ENCODE measurements at places on chromosomes 6 and 20.

DNA sequence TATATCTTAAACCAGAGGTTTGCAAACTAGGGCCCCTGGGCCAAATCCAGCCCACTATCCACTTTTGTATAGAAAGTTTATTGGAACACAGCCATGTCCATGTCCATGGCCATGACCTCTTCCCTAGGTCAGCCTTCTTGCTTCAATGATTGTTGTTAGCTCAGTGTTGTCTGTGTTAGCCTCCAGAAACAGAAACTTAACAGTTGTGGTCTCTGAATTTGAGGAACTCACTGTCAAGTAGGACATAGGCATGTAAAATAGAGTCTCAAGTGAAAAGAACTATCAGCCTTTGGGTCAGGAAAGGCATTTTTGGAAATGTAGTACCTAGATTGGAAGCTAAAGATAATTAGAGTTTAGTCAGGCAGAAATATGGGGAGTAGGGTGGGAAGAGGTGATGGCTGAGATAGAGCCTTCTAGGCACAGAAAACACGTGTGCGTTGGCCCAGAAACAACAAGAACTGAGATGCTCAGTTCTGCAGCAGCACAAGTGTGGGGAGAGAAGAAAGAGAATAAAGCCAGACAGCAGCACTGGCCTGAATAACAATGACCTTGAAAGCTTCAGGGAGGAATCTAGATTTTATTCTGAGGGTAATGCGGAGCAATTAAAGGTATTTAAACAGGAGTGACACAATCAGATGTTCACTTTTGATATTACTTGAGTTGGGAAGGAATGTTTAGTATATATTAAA is 87.0 kb upstream of the OLIG3 start:
- peak; percentile 8 for DNase-seq

GRCh38 chr6:15350386-15351083 is 104.7 kb downstream of the JARID2 start:
- DNase-seq, result no peak

- DNase-seq, result no peak
Observed at GRCh38 chr6:71326611-71327010, 38.0 kb downstream of the OGFRL1 start.

- DNase-seq, result no peak
Observed at GRCh38 chr6:82145926-82146452, 101.6 kb downstream of the IBTK start.

DNA sequence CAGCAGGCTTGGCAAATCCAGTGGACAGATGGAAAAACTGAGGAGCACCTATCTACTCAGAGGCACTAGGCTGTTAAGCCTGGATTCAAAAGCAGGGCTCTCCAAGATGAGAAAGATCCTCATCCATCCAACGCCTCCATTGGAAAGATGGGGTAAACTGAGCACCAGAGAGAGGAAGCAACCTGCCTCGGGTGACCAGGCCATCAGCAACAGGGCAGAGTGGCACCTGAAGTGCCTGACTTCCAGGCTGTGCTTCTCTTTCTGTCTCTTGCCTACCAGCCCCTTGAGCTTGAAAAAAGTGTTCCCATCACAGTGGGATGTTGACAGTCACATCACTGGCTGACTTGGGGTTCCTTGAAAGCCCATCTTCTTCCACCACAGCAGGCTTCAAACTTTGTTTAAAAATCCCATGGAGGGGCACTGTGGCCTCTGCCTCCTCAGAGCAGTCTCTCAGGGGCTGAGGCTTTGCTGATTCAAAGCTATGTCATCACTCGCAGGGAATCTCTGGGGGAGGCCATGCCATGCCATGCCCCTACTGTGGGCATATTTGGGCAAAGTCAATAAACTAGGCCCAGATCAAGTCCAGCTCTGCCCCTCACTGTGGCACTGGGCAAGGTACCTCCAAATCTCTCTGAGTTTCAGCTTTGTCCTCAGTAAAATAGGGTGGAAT is 44.8 kb upstream of the TGM2 start:
- no peak for DNase-seq

DNA sequence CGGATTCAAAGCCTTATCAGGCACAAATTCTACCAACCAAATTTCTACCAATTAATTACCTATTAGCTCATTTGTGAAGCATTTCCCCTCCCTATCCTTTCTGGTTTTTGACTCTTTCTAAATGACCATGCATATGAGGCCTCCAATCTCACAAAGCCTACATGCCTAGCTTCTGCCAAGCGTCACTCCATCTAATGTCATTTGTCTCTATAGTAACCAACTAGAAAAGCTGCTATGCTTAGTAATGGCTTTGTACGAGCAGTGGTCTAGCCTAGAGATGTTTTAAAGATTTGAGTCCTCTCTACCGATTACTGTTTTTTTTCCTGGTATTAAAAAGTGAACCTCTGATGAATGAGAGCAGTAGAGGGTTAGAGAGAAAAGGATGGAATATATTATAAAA is 4.8 kb upstream of the ASF1A start:
- no peak for DNase-seq

GRCh38 chr6:113587078-113587699 is 270.0 kb upstream of the MARCKS start:
- no peak for DNase-seq

- peak; percentile 70 for DNase-seq
Observed at GRCh38 chr6:44304282-44305199, 8.6 kb downstream of the AARS2 start.

DNA sequence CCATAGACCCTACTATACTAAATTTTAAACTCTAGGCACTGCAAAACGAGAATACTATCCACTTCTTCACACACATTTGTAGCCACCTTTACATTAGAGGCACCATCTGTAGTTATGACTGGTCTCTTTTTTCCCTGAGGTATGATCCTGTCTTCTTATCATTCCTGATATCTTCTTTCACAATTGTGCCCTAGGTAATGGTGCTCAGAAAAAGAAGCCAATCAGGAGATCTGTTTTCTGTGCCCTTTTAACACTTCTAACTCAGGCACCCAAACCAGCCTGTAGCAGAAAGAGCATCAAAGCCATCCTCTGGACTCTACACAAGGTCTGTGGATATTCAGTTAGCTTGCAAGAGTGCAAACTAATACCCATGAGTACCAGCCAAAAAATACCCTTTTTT is 149.7 kb upstream of the SGK1 start:
- no peak for DNase-seq

DNA sequence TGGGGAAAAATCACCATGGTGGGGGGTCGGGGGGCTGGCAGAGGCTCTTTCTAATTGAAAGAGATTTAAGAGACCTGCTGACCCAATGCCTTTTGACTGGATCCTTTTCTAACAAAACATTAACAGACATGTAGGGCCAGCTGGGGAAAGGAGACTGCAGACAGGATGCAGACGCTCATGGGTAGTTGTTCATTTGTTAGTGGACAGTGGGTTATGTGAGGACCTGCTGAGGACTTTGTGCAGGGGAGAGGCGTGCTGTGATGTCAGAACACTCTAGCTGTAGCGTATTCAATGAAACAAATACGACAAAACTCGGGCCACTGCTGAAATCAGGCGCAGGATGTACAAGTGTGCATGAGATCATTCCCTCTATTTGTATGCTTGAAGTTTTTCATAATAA is 1.2 kb downstream of the IP6K3 start:
- DNase-seq, result no peak

DNA sequence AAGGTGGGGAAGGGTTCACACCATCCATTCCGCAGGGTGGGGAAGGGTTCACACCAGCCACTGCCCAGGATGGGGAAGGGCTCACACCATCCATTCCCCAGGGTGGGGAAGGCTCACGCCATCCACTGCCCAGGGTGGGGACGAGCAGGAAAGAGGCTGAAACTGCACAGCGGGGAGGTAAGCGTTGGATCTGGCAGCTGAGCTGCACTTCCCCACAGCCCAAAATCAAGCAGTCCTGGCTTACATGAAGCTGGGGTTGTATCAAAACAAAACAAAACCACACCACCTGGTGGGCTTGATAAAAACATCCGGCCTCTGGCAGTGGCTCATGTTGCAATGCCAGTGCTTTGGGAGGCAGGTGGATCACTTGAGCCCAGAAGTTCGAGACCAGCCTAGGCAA is 268.5 kb downstream of the TAF4 start:
- peak; percentile 36 for DNase-seq

- DNase-seq, result no peak
Observed at GRCh38 chr20:63885264-63886053, 9.5 kb upstream of the DNAJC5 start.

- DNase-seq, result no peak
Observed at GRCh38 chr6:79864421-79864820, 82.9 kb downstream of the ELOVL4 start.

GRCh38 chr6:113121571-113121970 is 735.6 kb upstream of the MARCKS start:
- DNase-seq, result no peak

DNA sequence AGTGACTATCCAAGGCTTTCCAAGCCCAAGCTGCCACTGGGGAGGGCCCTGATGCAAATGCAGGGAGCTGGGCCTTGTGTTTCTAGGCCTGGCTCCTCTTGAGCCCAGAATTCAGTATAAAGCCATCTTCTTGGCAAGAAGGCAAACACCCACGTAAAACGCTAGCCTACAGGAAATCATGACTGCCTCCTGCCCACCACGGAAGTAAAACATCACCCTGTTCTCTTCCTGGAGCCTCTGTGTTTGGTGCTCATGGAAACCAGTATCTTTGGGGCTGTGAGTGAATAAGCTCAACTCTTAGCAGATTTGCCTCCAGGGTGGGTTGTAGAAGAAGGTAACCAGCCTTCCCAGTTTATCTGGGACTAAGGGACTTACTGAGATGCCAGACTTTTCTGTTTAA is 271.0 kb downstream of the ZNF217 start:
- DNase-seq, result no peak

DNA sequence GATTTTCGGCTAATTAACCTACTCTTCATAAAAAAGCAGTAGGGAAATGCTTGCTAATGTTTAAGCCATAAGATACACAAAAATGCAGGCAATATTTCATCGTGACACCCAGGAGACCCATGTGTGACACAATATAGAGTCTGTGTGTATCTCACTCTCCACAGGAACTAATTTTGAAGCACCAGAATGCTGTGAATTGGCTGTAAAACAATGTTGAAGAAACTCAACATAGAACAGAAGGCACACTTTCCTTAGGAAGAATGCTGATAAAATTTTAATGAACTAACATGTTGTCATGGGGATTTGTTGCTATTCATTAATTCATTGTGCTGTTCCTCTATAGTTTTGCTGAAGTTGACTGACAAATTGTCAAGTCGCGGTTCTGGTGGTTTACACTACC is 249.4 kb upstream of the TFAP2D start:
- no peak for DNase-seq

DNA sequence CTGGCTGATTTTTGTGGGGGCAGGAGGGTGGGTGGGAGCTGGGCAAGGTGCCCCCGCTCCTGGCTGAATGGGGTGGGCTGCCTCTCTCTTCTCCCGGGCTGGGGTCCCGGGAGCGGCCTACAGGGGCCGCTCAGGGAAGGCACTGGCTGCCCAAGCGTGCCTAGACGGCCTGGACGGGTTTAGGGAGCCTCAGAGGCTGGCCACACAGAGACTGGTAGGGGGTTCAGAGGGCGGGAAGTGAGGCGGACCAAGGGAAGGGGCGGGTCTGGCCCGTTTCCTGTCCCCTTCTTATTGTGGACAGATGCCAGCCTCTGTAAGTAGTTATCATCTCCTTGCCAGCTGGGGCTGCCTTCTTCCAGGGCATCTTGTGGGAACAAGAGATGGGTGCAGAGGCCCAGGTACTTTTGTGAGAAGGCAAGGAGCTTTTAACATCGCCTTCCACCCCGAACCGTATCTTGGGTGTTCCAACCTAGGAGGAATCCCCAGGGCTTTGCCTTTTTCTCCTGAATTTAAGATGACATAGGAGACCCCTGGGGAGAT is 437 bp downstream of the CD40 start:
- DNase-seq, result peak; percentile 83

- DNase-seq, result peak; percentile 100
Observed at GRCh38 chr20:4154958-4155411, 139.6 kb upstream of the RNF24 start.

DNA sequence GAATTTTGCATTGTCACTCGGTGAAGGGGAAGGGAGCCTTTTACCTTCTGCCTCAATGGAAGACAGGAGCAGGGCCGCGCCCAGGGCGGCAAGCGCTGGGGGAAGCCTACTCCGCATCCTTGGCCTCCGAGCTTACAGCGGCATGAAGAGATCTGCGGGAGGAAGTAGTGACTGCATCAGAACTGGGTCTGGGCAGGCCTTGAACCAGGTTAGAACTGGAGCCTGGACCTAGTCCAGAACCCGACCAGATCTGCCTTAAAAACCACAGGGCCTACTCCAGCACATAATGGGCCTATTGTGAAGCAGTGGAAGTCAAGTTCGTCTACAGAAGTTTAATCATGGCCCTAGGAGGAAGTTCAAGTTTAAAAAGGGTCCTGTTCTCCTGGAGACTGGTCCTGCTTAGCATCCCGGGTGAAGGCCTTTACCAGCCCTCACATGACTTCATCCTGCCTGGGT is 3.1 kb downstream of the COL12A1 start:
- DNase-seq, result no peak

GRCh38 chr6:165298402-165298801 is 11.0 kb downstream of the C6orf118 start:
- no peak for DNase-seq

DNA sequence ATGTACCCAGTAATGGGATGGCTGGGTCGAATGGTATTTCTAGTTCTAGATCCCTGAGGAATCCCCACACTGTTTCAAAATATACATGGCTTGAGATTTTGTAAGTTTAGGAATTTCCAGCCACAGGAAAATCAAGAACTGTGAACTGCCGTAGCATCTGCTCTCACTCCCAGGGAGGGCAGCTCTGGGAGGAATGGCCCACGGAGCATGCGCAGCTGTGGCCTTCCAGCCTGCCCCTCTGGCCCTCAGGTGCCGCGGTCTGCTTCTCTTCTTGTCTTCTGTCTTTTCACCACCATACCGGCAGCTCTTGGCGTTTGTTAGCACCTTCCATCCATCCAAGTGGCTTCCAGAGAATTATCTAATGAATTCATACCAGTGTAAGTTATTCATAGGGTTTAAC is 19.9 kb upstream of the EXOC2 start:
- no peak for DNase-seq

GRCh38 chr6:139757784-139758183 is 383.3 kb upstream of the CITED2 start:
- DNase-seq, result no peak

DNA sequence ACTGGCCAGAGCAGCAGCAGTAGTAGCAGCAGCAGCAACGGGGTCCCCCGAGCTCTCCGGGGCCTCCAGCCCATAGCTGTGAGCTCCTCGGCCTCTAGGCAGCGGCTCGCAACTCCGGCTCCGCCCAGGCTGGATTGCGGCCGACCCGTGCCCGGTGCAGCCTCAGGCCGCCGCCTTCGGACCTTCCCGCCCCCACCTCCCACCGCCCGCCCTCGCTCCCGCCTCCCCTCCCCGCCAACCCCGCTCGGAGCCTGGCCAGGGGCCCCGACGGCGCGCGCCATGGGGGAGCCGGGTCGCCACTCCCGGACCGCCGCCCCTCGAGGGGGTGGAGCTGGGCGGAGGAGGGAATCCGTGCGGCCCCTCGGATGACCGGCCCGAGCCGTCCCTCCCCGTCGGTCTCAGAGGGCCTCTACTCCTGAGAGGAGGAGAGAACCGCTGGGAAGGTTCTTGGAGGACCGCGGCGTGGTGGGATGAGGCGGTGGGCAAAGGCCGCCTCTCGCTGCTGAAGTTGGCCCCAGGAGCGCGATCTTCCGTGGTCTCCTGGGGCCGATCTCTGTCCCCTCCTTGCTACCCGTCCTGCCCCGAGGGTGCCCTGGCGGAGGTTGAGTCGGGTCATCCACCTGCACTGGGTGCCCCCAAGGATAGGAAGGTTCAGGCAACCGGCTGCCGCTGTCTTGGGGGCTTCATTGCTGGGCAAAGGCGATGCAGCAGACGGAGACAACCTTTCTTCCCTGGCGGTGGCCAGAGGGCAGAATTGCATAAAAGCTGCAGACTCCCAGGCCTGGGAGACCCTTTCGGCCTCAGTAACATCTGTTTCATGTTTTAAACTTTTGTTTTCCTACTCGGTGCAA is at the start of gene ADAM33:
TSS of gene ADAM33 (minus strand) at position 80 of the 851 bp plus-strand sequence. CDS start at position 74, 6 bp downstream.
- DNase-seq, result no peak
